Cortex of kidney (tissue), 1 donor: ENCODE measurements at places on chromosomes 4 and X.

GRCh38 chr4:36414248-36414647 lies 132.8 kb downstream of the DTHD1 start:
- DNase-seq, result no peak

GRCh38 chr4:89287945-89288344 lies 19.7 kb downstream of the GPRIN3 start:
- no peak for DNase-seq

- no peak for DNase-seq
Measured at GRCh38 chr4:145784036-145784435, 104.1 kb downstream of the C4orf51 start.

DNA sequence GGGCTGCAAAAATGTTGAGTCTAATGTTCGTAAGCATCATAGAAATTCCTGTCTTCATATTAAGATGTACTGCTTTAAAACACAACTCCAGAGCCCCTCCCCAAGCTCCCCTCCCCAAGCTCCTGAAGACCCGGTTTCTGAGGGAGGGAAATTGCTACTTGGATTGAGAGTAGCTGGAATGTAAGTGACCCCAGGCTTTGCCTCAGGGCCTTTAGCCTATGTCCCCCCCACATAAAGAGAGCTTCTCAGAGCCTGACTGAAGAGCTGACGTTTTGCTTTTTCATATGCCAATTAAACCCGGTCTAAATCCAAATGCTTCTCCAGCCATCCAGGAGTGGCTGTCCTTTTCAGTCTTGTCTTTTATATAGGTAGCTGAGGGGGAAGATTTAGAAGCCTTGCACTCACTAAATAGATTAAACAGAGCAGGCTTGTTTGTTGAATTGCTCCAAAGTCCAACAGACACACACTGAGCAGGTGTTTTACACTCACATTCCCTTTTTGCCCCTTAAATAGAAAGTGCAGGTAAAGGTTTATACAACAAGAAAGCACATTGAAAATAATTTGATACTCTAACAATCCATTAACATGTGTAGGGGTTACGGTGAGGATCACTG lies 19.6 kb downstream of the ARX start:
- no peak for DNase-seq

DNA sequence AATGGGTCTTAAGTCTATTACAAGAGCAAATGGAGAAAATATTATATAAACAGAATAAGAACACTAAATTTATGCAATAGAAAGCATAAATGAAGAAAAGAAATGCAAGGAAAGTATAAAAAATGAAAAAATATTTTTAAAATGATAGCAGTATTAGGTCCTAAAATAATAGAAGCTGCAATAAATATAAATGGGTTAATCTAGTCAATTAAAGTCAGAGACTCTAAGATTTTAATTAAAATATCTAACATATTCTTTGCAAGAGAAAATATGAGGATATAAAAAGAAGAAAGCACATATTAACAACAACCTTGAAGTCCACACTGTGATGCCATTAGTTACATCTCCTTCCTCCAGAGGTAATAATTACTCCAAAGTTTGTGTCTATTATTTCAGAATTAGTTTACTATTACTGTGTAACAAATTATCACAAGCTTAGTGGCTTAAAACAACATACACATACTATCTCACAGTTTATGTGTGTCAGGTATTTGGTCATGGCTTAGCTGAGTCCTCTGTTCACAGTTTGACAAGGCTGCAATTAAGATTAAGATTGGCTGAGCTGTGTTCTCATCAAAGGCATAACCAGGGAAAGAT lies 174.9 kb downstream of the NAA11 start:
- DNase-seq, result no peak

DNA sequence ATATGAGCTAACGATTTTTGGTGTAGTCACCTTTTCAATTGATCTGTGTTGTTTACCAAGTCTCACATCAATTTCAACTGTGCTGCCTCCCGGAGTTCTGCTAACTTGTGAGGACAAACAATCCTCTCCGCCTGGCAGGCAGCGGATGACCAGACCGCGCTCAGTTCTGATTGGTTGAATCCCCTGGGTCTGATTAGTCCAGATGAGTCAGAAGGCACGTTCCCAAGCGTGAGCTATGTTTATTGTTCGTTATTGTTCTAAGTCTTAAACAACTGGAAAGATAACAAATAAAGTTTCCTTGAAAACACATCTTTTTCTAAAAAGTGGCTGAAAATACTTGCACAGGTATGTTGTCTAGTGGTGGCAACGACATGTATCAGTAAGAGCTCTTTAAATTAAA lies 37.9 kb upstream of the TRPC3 start:
- no peak for DNase-seq

GRCh38 chr4:127165971-127166370 lies 466.8 kb upstream of the INTU start:
- DNase-seq, result no peak

DNA sequence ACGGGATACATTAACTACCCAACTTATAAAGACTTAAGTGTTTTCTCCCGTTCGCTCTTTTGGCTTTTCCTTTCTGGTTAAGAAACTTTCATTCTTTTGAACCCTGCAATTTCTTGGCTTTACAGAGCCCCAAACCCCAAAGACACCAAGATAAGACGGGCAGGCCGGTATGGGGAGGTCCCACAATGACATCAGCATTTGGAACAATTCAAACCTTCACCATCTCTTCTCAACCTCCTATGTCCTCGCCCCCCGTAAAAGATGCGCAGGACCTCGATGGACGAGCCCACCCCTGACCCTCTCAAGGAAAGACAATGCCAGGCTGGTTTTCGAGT lies 999 bp downstream of the ZNF518B start:
- no peak for DNase-seq

GRCh38 chr4:71689822-71690221 lies 94.1 kb downstream of the GC start:
- DNase-seq, result no peak

- DNase-seq, result no peak
Measured at GRCh38 chrX:13685126-13685763, 3.7 kb upstream of the RAB9A start.

DNA sequence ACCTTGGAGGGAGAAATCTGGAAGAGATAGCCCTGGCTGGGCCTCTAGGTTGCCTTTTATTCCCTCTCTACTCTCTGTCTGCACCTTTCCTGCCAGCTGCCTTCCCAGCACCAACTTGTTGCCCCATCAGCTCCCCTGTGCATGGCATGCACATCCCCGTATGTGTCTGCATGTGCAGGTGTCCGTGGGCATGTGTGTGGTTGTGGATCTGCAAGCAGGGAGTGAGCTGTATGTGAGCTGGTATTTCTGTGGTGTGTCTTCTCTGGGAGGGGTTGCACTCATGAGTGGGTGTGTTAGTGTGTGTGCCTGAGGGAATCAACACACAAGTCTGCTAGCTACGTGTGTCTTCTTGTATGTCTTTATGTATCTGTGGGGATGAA lies 9.9 kb downstream of the L1CAM start:
- no peak for DNase-seq

GRCh38 chr4:11881947-11882346 lies 453.3 kb upstream of the HS3ST1 start:
- DNase-seq, result no peak
